HS-5 (cell line): ENCODE measurements at places on chromosomes 4 and X.

DNA sequence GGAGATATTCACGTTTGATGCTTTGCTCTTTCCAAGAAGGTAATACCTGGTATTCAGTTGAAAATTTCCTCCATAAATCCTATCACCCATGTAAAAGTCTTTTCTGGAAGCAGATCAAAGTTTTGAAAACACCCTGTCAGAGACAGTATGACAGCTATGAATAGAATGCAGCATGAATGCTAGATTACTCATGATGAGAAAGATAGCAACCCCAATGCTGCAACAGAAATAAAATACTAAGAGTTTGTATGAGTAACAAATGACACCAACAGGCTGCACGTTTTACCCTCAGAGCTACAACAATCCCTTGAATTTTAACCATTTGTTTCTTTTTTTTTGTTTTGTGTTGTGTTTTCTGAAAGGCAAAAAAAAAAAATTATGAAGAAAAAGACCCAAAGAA lies 108.6 kb downstream of the ARHGAP6 start:
- DNase-seq, result peak; percentile 43

DNA sequence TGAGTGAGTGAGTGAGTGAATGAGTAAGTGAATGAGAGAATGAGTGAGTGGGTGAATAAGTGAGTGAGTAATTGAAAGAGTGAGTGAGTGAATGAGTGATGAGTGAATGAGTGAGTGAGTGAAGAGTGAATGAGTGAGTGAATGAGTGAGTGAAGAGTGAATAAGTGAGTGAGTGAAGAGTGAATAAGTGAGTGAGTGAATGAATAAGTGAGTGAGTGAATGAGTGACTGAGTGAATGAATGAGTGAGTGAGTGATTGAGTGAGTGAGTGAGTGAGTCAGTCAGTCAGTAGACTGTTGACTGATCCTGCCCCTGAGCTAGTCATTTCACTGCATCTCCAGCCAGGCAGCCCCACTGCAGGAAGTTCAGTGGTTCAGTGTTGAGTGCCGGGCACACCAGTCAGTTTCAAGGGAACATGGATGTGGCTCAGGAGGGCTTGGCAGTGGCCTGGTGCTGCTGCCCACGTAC lies 228.4 kb upstream of the PSAPL1 start:
- DNase-seq, result no peak

- no peak for DNase-seq
Measured at GRCh38 chrX:3815896-3816664, 102.6 kb upstream of the PRKX start.

GRCh38 chr4:185550933-185551332 lies 15.6 kb upstream of the PDLIM3 start:
- DNase-seq, result no peak

- peak; percentile 89 for DNase-seq
Measured at GRCh38 chr4:15913631-15913970, 24.9 kb downstream of the FGFBP1 start.

- no peak for DNase-seq
Measured at GRCh38 chrX:130702867-130703707, 199.9 kb downstream of the ENOX2 start.

DNA sequence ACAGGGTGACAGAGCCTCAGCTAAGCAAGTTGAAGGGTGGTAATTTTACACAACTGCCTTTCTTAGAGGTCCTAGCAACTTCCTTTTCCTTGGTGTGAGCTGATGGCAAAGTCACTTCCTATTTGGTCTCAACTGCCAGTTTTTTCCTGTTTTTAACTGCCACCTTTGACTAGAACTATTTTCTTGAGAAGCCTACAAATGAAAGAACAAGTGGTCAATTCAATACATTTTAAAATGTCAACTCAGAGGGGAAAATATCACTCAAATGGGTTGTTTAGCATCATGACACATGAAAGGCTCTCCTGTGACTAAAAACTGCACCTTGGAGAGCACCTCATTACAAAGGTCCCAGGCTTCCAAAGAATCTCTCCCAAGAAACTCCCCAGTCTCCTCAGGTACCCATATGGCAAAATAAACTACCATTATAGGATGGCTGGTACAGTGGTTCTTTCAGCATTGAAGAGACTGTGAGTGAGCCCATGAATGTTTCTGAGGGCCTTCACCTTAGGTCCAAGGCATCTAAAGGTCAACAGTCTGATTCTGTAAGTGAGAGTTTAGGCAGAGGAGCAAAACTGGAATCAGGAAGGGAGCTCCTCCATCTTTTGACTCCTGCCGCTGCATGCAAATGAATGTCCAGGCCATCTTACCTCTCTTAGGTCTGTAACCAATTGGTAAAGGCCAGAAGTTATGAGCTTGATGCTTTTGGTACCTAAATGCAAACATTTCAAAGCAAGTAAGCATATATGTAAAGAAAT lies 5.5 kb upstream of the STK26 start:
- DNase-seq, result no peak

DNA sequence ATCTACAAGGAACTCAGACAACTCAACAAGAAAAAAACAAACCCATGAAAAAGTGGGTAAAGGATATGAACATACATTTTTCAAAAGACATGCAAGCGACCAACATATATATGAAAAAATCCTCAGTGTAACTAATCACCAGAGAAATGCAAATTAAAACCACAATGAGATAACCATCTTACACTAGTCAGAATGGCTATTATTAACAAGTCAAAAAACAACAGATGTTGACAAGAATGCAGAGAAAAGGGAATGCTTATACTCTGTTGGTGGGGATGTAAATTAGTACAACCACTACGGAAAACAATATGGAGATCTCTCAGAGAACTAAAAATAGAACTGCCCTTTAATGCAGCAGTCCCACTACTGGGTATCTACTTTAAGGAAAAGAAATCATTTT lies 12.1 kb downstream of the NIPAL1 start:
- DNase-seq, result no peak

DNA sequence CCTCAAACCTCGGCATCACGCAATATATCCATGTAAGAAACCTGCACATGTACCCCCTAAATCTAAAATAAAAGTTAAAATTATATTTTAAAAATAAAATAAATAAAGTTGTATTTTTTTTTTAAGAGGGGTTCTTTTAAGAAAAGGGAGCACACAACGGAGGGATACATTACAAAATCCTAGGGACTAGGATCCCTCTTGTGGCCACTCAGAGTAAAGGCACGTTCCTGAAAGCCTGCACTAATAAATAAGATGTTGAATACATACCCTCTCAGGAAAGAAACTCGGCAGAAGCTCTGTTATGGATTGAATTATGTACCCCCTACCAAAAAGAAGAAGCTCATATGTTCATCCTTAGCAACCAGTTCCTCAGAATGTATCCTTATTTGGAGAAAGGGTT lies 50.9 kb upstream of the PRDX4 start:
- DNase-seq, result no peak

DNA sequence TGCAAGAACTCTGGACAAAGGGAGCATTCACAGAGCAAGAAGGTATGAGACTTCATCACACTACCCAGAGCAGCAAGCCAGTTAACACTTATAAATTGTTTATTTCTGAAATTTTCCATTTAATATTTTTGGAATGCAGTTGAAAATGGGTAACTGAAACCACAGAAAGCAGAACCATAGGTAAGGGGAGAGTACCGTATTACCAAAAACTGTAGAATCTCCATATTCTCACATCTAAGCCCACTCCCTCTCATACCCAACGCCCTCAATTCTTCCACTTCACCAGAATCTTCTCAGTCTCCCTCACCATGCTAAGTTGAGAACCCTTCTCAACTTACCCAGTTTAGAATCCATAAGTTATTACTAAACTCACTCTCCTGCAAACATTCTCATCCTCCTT lies 277.8 kb downstream of the SPOCK3 start:
- no peak for DNase-seq
